Mesenteric fat pad (tissue), 1 donor: ENCODE measurements at places on chromosomes 1 and 21.

DNA sequence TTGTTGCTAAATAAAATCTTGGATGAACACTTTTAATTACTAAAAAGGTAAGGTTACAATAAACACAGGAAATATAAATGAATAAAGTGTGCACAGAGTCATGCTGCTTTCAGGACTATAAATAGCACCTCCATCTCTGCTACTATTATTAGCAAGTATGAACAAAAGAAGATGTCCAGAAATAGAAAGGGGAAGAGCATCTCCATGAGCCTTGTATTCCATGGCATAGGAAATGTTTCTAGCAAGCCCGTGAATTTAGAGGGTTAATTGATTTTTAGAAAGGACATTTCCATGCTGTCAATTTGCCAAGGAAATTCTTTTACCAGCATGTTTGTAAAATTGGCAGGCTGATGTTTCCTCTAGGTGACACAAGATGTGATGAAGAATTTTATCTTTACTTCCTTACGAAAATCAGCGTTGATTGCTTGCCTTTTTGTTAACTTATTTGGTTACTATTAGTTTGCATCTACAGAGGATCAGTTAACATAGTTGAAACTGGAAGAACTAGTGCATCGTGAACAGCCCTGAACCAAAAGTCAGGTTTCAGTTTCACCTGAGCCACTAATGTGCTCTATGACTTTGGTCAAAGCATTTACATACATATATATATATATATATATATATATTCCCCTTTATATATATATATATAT lies 45.3 kb downstream of the NR5A2 start:
- no peak for DNase-seq

DNA sequence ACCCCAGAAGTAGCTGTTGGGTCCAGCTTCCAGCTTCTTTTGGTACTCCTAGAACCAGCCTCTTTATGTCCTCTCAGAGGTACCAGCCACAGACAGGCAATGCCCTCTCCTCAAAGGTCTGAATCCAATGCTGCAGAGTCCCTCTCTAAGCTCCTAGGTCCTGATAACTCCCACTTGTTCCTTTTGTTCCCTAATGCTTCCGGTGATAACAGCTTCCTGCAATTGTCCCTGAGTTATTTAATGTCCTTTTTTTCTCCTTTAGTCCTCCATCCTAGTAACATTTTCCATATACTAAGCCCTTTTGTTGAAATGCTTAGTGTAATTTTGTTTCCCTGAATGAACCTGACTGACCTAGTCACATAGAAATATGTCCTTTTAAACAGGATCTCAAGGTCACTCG lies 201.7 kb upstream of the BEND5 start:
- DNase-seq, result no peak

- no peak for DNase-seq
These were observed 624.0 kb downstream of the USP25 start for GRCh38 chr21:16353764-16354163.

DNA sequence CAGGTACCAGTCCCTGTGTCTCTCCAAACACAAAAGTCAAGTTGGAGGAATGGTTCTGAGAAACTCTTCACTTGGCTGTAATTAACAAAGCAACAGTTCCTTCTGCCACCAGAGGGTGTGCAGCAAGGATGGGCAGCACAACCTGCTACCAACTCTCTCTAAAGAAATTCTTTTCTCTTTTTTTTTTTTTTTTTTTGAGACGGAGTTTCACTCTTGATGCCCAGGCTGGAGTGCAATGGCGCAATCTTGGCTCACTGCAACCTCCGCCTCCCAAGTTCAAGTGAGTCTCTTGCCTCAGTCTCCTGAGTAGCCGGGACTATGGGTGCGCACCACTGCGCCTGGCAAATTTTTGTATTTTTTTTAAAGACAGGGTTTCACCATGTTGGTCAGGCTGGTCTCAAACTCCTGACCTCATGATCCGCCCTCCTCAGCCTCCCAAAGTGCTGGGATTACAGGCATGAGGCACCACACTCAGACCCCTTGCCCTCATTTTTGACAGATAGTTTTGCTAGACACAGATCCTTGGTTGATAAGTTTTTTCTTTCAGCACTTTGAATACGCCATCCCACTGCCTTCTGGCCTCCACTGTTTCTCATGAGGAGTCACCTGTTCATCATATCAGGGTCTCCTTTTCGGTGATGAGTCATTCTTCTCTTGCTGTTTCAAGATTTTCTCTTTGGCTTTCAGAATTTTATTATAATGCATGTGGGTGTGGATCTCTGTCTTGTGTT lies 12.1 kb upstream of the DEGS1 start:
- no peak for DNase-seq

DNA sequence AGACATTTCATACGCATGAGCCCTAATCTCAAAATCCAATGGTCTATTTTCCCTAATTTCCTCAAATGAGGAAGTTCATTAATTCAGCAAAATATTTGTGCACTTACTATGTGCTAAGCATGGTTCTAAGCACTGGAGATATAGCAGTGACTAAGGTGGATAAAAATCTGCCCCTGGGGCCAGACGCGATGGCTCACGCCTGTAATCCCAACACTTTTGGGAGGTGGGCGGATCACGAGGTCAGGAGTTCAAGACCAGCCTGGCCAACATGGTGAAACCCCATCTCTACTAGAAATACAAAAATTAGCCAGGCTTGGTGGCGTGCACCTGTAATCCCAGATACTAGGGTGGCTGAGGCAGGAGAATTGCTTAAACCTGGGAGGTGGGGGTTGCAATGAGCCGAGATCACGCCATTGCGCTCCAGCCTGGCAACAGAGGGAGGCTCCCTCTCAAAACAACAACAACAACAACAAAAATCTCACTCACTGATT lies 4.3 kb upstream of the MIIP start:
- no peak for DNase-seq

DNA sequence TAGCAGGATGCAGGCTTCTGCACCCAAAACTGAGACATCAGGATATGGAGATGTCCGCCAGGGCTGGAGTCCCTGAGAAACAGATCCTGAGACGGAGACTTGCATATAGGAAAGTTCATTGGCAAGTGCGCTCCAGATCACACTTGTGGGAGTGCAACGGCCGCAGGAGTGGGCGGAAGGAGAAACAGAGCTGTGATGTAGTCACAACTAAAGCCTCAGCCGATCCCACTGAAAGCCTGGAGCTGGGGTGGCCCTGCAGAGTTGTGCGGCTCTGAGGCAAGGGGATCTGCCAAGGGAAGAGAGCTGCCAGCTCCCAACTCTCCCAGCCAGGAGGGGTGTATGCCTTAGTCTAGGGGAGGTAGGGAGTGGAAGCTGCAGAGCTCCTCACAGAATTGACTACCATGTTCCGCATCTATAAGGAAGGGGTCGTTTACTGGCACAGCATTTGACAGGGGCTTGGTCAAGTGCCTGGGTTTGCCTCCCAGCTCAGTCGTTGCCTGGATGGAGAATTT lies 42.1 kb upstream of the PLA2G2C start:
- DNase-seq, result no peak

DNA sequence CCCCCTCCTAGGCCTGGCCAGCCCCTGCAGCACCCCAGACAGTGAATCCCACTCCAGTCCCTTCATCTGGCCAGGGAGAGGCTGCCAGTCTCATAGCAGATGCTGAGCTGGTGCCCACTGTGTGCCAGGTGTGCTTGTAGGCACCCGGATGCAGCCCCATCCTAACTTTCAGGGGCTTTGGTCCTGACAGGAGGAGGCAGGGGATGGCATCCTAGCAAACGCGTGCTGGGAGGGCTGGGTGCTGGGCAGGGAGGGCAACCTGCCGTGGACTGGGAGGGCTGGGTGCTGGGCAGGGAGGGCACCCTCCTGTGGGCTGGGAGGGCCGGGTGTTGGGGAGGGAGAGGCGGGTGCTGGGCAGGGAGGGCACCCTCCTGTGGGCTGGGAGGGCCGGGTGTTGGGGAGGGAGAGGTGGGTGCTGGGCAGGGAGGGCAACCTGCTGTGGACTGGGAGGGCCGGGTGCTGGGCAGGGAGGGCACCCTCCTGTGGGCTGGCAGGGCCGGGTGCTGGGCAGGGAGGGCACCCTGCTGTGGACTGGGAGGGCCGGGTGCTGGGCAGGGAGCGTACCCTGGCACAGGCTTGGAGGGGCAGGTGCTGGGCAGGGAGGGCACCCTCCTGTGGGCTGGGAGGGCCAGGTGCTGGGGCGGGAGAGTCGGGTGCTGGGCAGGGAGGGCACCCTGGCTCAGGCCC lies 35.3 kb downstream of the SLC19A1 start:
- no peak for DNase-seq

DNA sequence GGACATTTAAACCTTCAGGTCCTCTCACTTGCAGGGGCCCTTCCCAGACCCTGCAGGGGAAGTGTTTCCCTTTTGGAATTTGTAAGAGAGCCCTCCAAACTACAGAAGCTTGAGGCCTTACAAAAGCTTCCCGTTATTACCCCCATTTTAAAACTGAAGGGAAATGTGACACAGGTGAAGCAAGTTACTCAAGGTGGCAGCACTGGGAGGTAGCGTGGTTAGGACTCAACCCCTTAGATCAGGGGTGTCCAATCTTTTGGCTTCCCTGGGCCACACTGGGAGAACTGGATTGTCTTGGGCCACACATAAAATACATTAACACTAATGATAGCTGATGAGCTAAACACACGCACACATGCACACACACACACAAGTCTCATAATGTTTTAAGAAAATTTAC lies 15.8 kb upstream of the ZC3H12A start:
- no peak for DNase-seq

GRCh38 chr1:43611950-43612349 lies 38.0 kb upstream of the KDM4A start:
- no peak for DNase-seq

GRCh38 chr1:219088778-219089557 lies 84.7 kb upstream of the LYPLAL1 start:
- DNase-seq, result no peak

- DNase-seq, result no peak
These were observed 668.4 kb downstream of the KCNT2 start for GRCh38 chr1:195939844-195940243.

DNA sequence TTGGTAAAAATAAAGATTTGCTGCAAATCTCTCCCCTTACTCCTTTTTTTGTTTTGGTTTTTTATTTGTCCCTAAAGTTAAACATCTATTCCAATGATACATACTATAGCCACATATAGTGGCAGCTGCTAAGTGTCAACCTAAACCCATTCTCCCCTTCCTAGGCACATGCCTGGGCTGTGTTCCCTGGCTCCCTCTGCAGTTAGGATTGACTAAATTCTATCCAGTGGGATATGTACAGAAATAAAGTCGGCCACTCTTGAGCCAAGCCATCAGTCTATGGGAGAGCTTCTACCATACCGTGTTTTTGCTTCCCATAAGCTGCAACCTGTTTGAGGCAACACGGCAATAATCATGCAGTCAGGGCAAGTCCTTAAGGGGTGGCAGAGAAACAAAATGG lies 23.6 kb downstream of the MCOLN3 start:
- no peak for DNase-seq

DNA sequence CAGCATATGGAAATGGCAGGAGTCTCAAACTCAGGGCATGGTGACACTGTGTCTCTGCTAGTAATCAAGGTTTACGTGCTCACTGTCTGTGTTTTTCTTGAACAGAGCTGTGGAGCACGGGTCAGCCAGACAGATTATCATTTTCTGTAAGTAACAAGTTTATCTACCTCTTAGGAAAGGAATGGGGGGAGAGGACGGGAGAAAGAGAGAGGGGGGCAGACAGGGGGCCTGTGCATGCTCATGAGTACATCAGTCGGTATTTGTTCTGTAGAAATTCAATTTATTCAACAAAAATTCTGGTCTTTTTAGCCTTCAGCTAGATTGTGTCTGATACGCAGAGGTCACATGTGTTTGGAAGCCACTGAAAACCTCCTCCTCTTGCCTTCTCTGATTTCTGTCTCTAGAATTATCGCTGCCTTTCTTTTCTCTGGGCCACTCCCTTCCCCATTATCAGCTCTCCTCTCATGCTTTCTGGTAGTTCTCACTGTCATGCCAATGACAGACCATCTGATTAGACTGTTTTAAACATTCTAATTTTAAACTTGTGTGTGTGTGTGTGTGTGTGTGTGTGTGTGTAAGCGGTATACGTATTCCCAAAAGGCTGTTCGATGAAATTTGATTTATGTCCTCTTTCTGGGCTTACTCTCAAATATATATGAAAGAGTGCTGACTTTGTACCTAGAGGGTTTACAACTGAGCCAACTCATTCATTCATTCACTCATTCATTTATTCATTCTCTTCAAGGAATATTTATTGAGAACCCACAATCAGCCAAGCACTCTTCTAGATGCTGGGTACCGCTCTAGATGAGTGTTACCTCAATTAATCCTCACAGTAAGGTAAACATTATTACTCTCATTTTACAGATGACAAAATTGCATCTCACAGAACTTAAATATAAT lies 636.9 kb downstream of the KIF26B start:
- DNase-seq, result no peak

- no peak for DNase-seq
These were observed 11.5 kb downstream of the TMPRSS3 start for GRCh38 chr21:42384156-42384945.

DNA sequence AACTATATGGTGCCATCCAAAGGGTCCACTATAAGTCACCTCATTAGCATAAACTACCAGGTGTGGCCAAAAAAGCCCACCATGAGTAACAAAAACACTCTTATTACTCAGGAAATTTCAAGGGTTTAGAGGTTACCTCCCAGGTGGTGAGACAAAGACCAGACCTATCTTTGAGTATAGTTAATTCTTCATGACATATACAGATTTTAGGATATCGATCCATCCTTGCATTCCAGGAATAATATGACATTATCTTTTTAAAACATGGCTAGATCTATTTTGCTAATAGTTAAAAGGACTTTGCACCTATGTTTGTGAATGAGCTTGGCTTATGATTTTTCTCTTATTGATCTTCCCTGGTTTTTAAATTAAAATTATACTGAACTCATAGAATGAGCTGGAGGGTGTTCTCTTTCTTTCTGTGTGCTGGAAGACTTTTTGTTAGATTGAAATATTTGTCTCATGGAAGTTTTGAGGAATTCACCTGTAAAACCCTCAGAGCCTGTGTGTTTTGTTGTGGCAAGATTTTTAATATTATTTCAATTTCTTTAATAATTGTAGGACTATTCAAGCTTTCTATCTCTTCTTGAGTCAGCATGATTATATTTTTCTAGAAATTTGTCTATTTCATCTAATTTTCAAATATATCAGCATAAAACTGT lies 138.7 kb upstream of the SLC45A1 start:
- DNase-seq, result no peak

- DNase-seq, result no peak
These were observed 39.5 kb upstream of the SGIP1 start for GRCh38 chr1:66494482-66494881.

DNA sequence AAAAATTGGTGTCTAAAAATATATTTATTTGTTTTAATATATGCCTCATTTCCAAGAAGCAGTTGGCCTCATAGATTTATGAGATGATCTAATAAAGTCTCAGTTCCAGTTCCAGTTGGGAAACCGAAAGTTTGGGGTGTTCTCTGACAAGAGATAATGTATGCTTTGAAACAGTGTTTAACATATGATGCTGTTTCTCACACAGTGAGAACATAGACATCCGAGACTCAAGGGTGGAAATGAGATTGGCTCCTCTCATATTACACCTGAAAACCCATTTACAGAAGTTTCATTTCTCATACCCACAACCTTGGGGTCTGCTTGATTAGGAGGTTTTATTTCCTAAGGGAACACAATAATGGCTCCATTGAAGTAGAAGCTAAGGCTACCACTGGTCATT lies 200.6 kb upstream of the BEND5 start:
- DNase-seq, result no peak
